ENCODE measurements at places on chromosomes 3 and 15.

- peak; percentile 76 for DNase-seq
Measured at GRCh38 chr3:100590114-100590839, 19.1 kb upstream of the ADGRG7 start.

- DNase-seq: no peak
Measured at GRCh38 chr3:177179281-177180067, 17.8 kb downstream of the TBL1XR1 start.

DNA sequence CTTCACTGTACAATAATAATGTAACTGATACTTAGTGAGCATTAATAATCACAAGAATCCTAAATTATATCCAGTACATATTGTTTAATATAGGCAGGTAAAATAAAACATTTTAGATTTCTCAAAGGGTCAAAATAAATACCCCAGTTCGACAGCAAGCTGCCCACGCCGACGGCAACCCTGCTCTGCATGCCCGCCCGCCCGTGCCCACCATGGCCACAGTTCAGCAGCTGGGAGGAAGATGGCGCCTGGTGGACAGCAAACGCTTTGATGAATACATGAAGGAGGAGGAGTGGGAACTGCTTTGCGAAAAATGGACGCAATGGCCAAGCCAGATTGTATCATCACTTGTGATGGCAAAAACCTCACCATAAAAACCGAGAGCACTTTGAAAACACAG, 22.9 kb downstream of the BTBD1 start:
- no peak for DNase-seq

- DNase-seq: no peak
Measured at GRCh38 chr15:91429973-91430372, 329.9 kb downstream of the SV2B start.

GRCh38 chr3:169579116-169579710, 84.3 kb downstream of the MECOM start:
- no peak for DNase-seq

DNA sequence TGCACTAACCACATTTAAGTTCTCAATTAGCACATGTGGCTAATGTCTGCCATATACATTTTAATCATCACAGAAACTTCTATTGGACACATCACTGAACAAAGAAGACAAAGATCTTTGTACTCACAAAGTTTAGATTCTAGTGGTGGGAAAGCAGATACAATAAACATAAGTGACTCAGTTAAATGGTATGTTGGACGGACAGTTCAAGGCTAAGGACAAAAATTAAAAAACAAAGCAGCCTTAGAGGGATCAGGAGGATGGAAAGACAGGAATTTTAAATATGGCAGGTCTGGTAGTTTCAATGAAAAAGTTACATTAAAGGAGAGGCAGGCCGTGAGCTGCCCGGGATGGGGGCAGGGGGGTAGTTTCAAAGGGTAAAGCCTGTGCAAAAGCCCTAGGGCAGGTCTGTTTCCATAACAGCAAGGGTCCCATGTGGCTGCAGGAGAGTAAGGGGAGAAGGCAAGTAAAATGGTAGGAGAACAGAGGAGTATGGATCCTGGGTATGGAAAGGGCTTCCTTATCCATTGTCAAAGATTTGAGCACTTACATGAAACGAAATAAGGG, 220.7 kb downstream of the FHIT start:
- no peak for DNase-seq

DNA sequence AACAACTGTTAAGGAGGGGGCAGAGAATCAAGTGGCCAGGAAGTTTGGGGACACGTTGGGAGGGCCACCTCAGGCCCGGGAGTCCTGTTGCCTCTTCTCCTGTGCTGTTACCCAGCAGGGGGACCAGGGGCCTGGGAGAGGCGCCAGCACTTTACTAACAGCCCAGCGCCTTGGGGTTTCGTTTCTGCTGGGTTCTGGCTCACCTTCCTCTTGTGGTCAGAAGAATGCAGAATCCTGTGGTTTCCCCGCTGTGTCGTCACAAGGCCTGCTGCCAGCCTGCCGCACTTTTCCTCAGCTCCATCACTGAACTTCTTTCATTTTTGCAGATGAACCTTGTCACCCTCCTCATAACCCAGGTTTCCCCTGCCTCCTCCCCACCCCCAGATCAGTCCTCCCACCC, 67.7 kb downstream of the SLC30A4 start:
- no peak for DNase-seq

GRCh38 chr15:69749797-69750196, 297.2 kb downstream of the RPLP1 start:
- DNase-seq: no peak

DNA sequence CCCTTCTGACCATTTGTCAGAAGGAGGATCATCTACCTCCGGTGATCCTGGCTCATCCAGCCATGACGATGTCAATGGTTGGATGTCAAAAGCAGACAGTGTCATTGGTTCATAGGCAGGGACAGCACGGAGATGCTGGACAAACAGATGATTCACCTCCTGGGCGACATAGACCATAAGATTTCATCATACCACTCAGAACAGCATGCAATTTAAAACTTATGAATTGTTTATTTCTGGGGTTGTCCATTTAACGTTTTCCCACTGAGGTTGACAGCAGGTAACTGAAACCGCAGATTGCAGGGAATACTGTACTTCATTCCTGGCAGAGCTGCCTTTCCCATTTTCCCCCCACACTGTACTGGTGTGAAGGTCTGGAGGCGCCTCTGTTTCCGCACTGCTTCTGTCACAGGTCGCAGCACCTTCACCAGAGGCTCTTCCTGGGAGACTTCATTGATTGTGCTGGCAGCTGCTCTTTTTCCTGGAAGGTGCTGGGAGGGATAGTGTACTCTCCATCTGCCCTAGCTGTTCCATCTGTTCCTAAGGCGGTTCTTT, 32.5 kb upstream of the TMOD3 start:
- DNase-seq: no peak

DNA sequence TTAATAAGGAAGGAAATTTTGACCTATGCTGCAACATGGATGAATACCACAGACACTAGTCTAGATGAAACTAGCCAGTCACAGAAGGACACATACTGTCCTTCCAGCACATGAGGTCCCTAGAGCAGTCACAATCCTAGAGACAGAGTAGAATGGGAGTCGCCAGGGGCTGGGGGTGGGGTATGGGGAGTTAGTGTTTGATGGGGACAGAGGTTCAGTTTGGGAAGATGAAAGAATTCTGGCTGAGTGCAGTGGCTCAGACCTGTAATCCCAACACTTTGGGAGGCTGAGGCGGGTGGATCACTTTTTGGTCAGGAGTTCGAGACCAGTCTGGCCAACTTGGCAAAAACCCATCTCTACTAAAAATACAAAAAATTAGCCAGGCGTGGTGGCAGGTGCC, 99.2 kb downstream of the TPRA1 start:
- no peak for DNase-seq

GRCh38 chr3:97102641-97103040, 288.2 kb downstream of the EPHA6 start:
- no peak for DNase-seq

DNA sequence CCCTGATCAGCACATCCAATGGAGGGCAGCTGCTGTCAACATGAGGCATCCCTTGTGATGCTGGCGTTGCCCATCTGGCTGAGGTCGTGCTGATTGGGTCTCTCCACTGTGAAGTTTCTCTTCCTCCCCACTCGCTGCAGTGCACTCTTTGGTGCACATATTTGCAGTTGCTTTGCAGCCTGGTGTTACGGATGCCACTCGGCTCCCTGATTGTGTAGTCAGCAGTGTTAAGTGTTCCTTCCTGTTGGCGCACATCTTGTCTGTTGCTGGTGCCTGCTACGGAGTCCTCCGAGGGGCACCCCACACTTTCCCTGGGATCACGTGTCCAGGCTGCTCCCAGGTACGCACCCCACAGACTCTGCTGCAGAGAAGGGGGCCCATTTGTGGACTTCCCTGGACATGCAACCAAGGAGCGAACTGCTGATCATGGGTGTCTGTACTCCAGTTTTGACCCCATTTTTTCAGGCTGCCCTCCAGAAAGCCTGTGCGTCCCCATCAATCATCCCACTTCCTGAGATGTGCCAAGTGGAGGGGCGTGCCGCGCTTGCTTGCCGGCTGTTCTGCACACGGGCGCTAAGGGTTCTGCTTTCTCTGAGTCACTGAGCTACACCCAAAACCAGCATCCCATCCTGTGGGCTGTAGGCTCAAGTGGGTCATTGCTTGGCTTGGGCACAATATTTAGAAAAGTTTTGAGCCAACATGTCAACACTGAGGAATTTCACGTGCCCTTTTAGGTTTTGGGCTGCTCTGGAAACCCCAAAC, 98.6 kb downstream of the FBLN2 start:
- DNase-seq: no peak

DNA sequence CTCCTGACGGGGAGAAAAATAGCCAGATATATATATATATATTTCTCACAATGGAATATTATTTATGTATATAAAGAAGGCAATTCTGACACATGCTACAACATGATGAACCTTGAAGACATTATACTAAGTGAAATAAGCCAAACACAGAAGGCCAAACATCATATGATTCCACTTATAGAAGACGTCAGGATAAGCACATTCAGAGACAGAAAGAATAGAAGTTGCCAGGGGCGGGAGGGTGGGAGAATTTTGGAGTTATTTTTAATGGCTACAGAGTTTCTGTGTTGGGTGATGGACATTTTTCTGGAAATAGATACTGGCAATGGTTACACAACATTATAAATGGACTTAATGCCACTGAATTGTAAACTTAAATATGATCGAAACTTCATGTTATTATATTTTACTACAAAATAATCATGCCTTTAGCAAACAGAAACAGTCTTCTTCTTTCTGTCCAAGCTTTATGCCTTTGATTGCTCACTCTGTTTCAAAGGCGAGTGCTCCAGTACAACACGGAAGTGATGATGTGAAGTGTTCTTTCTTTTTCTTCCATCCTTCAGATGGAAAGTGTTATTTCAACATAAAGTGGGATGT, 514.0 kb downstream of the OCA2 start:
- no peak for DNase-seq

GRCh38 chr3:17901893-17902292, 159.5 kb upstream of the TBC1D5 start:
- DNase-seq: no peak

- DNase-seq: no peak
Measured at GRCh38 chr15:81573098-81573746, 199.2 kb upstream of the TMC3 start.

DNA sequence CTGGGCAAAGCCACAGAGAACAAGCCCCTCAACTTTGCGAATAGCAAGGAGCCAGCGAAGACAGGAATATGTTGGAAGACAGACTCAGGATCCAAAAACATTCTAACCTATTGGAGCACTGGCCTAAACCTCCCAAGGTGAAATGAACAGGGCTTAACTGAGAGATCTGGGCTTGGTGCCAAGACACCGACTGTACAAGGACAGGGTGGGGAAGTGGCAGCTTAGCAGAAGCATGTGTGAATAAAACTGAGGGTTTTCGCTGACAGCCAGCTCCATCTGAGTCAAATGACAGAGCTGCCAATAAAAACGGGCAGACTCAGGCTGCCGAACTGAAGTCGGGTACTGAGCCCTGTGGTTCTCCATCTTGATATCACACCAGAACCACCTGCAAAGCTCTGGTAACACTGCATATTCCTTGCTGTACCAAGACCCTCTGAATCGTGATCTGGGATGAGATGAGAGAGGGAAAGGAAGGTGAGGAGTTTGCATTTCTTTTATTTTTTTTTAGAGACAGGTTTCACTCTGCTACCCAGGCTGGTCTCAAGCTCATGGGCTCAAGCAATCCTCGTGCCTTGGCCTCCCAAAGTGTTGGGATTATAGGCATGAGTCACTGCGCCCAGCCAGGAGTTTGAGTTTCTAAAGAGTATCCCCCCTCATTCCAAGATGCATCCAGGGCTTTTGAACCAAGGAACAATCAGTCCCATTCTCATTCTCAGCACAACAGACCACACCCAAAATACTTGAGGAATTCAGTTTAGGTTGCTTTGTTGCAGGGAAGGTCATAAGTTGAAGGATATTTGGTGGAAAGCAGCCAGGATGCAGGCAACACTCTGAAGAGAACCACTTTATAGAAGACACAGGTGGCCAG, 6.0 kb upstream of the PLCB2 start:
- no peak for DNase-seq

GRCh38 chr3:36937492-36937891, 7.4 kb downstream of the TRANK1 start:
- DNase-seq: no peak

DNA sequence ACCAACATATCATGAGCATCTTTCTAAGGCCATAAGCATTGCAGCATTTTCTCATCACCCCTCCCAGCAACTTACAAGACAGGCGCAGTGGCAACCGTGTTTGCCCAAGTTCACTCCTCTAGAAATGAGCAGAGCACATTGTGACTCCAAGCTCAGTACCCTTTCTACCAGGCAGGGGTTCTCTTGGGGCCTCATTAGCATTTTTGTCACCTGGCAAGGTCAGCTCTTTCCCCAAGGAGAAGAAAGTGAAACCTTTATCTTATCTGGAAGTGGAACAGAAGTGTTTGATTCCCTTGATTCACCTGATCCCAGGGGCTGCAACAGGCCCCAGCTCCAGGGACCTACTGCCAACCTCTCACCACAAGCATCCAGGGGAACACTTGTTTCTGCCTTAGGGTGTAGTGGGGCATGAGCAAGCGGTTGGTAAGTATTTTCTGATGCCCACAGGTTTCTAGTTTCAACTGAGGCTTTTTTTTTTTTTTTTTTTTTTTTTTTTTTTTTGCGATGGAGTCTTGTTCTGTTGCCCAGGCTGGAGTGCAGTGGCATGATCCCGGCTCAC, 44.0 kb upstream of the HERC1 start:
- no peak for DNase-seq

GRCh38 chr3:153440311-153440710, 278.3 kb downstream of the RAP2B start:
- no peak for DNase-seq

GRCh38 chr15:25137013-25137412, 182.2 kb downstream of the SNRPN start:
- DNase-seq: no peak

- no peak for DNase-seq
Measured at GRCh38 chr15:93178371-93178770, 89.4 kb upstream of the RGMA start.

- no peak for DNase-seq
Measured at GRCh38 chr3:98690876-98691275, 72.3 kb upstream of the ST3GAL6 start.

- peak; percentile 70 for DNase-seq
Measured at GRCh38 chr3:124351430-124352148, 359.7 kb upstream of the ROPN1 start.

GRCh38 chr3:105518806-105519418, 152.2 kb downstream of the ALCAM start:
- peak; percentile 75 for DNase-seq

GRCh38 chr3:168250415-168250861, 154.7 kb upstream of the GOLIM4 start:
- no peak for DNase-seq

DNA sequence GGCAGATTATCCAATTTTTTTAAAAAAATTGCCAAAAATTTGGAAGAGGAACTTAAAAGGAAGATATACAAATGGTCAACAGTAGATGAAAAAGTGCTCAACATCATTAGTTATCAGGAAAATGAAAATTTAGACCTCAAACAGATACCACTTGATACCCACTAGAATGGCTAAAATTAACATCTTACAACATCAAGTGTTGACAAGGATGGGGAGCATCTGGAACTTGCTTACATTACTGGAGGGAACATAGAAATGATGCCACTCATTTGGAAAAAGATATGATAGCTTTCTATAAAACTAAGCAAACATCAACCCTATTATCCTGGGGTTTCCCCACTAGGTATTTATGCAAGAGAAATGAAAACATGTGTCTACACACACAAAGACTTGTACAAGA, 284.5 kb upstream of the CHRNA7 start:
- DNase-seq: no peak

- no peak for DNase-seq
Measured at GRCh38 chr3:37979541-37980461, 10.8 kb upstream of the VILL start.

GRCh38 chr3:168877899-168878298, 782.2 kb upstream of the GOLIM4 start:
- no peak for DNase-seq

- DNase-seq: peak; percentile 34
Measured at GRCh38 chr3:170961616-170962400, 53.4 kb upstream of the EIF5A2 start.
